ENCODE measurements at places on chromosomes 13 and 19.
A peak's percentile ranks its signal among the peaks of the same experiment; 100 is the strongest.

DNA sequence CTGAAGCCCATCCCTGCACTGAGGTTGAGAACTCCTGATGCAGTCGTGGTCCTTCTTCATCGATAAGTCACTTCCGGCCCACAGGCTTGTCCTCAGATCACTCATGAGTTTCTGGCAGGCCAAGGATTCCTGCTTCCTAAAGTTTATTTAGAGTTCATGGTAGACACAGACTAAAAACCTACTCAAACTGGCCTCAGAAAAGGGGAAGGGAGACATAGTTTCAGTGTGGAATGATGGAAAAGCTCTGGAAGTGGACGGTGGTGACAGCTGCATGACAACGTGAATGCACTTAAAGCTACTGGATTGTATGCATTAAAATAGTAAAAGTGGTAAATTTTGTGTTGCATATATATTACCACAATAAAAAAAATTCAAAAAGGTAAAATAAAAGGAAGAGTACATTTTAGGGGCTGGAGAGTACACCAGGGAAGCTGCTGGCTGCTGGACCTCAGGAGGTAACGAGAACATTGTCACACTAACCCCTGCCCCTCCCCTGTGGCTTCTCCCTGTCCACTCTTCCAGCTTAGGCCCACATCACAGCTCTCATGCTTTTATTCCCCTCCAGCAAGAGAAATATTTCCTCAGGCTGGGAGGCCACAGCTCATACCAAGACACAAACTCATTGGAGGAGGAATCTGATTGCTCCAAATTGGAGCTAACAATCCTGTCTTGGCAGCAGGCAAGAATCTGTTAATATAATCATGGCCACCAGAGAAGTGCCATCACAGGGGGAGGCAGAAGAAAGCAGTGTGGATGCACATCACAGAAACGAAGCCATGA is 741.0 kb downstream of the UQCRFS1 start:
- DNase-seq, result no peak

GRCh38 chr19:35397064-35397463 is 26.2 kb downstream of the GPR42 start:
- DNase-seq, result no peak

DNA sequence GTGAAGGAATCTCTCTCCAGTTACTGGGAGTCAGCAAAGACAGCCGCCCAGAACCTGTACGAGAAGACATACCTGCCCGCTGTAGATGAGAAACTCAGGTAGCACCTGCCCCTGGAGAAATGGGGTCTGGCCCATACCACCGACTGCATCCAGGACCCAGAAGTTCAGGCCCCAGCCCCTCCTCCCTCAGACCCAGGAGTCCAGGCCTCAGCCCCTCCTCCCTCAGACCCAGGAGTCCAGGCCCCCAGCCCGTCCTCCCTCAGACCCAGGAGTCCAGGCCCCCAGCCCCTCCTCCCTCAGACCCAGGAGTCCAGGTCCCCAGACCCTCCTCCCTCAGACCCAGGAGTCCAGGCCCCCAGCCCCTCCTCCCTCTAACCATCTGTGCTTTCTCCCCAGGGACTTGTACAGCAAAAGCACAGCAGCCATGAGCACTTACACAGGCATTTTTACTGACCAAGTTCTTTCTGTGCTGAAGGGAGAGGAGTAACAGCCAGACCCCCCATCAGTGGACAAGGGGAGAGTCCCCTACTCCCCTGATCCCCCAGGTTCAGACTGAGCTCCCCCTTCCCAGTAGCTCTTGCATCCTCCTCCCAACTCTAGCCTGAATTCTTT is 3.0 kb downstream of the APOC2 start:
- no peak for DNase-seq

DNA sequence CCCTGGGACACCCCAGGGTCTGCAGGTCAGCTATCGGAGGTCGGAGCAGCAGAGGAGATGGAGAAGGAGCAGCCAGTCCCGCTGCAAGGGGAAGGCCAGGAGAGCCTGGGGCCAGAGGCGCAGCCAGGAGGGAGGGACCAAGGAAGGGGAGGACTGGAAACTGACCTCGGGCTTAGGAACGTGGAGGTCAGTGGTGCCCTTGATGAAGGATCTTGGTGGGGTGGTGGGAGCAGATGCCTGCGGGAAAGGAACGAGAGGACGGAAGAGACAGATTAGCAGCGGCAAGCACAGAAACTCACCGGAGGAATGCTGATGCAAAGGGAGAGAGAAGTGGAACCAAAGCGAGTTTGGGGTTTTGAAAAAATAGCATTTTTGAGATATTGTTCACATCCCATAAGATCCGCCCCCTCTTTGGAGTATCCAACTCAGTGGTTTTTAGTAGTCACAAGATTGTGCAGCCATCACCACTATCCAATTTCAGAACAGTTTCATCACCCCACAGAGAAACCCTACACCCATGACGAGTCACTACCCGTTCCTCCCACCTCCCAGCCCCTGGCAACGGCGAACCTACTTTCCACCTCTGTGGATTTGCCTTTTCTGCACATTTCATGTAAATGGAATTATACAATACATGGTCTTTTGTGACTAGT is 22.1 kb downstream of the PLEKHF1 start:
- DNase-seq, result no peak

GRCh38 chr13:46146898-46147297 is 35.1 kb downstream of the LCP1 start:
- no peak for DNase-seq

- DNase-seq, result no peak
Observed at GRCh38 chr19:7746903-7747884, at the start of gene CD209. Gene CD209 (minus strand): TSS chr19:7747534. CDS start chr19:7747511, 23 bp downstream.

GRCh38 chr19:45577111-45577905 is 7.3 kb downstream of the OPA3 start:
- no peak for DNase-seq

DNA sequence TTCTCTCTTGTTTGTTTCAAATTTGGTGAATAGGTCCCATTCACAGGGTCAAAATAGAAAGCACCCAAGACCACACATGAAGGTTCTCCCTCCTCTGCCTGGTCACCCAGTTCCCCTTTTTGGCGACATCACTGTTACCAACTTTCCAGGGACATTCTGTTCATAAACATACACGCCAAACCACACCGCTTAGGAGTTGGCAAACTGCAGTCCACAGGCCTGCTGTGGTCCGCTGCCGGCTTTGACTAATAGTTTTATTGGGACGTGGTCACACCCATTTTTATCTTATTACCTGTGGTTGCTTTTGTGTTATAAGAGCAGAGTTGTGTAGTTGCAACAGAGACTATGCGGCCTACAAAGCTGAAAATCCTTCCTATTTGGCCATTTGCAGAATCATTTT is 24.2 kb downstream of the UHRF1 start:
- no peak for DNase-seq

DNA sequence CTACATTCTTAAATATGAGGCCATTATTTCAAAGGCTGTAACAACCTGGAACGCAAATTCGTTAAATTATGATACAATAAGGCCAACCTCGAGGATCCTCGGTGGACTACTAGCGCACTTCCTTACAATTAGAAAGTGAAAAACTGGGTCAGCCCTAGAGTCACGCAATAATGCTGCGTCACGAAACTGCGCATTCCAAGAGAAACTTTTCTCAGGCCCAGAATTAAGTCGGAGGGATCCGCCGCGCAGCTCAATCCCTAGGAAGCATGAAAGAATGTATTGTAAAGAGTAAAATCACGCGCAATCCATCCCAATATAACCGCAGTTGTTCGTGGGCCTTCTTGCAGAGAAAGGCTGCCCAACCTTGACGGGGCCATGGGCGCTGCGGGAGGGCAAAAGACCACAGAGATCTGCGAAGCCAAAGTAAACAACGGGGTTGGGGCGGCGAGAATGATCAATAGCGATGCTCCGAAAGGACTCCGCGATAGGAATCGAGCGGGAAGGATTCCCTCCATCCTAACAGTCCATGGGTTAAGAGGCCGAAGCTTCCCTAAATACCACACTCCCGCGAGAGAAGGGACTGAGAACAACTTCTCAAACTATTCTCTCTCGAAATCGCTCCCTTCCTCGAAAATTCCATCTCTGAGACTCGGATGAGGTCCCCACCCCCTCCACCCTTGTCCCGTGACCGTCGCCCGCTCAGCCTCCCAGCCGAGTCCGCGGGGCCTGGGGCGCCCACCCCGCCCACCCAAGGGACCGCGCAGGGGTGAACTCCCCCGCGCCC is 564 bp downstream of the SPART start:
- peak; percentile 63 for DNase-seq

GRCh38 chr19:38263689-38264485 is 486 bp upstream of the SPINT2 start:
- DNase-seq, result peak; percentile 89

- DNase-seq, result no peak
Observed at GRCh38 chr19:7494416-7495098, 5.7 kb upstream of the PEX11G start.

DNA sequence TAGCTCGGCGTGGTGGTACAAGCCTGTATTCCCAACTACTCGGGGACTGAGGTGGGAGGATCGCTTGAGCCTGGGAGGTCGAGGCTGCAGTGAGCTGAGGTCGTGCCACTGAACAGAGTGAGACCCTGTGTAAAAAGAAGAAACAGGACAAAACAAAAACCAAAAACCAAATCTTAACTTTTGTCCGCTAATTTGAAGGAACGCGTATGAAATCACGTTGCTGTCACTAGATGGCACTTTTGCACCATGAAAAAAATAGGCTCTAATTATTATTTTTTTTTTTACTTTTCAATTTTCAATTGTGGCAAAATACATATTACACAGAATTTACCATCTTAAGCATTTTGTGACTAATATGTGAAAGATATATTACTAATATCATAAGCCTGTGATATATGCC is 17.6 kb upstream of the ZNF835 start:
- no peak for DNase-seq

DNA sequence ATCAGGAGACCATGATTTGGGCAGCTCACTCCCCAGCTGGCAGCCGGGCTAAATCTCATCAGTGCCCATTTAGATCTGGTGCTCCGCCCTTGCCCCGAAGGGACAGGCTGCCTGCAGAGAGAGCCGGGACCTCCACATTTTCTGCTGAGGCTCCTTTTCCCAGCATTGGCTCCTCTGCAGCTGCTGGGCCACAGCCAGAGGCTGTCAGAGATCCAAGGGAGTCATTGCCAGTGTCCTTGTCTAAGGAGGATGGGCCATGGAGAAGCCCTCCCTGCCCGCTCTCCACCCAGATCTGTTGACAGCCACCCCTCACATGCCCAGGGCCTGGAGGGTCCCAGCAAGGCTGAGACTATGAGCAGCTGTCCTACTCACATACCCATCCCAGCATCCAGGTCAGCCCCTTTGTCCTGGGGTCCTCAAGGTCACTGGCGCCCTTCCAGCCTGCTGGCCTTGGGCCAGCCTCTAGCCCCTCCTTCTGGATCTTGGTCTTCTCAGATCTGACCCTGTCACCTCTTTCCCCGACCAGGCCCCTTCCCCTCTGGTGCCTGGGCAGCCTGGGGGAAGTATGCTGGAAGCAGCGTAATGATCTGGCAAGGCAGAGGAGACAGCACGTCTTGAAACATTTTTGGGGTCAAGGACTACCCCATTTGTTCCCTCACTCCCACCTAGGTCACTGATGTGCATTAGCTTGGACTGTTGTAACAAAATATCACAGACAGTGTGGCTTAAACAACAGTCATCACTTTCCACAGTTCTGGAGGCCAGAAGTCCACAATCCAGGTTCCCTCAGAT is 7.9 kb downstream of the PIN1 start:
- DNase-seq, result no peak

DNA sequence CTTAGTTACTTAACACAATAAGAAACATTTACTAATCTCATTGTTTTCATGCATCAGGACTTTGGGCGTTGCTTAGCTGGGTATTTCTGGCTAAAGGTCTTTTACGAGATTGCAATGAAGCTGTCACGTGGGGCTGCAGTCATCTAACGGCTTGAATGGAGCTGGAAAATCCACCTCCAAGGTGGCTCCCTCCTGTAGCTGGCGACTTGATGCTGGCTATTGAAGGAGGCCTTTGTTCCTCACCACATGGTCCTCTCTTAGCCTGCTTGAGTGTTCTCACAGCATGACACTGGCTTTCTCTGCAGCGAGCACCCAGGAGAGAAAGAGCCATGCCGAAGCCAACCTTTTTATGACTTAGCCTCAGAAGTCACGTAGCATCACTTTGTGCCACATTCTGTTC is 92.0 kb downstream of the NHLRC3 start:
- no peak for DNase-seq

GRCh38 chr13:20684546-20684945 is 19.0 kb upstream of the IL17D start:
- no peak for DNase-seq
